ENCODE measurements at places on chromosomes 2 and 18.

GRCh38 chr2:182207049-182207746, 219.6 kb downstream of the PDE1A start:
- no peak for DNase-seq

GRCh38 chr2:112181571-112182290, 43.5 kb downstream of the FBLN7 start:
- DNase-seq: no peak

DNA sequence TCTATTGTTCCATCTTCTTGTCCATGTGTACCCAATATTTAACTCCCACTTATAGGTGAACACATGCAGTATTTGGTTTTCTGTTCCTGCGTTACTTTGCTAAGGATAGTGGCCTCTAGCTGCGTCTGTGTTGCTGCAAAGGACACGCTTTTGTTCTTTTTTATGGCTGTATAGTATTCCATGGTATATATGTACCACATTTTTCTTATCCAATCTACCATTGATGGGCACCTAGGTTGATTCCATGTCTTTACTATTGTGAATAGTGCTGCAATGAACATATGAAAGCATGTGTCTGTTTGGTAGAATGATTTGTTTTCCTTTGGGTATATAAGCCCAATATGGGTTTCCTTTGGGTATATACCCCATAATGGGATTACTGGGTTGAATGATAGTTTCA, 77.3 kb upstream of the MMADHC start:
- DNase-seq: no peak

GRCh38 chr2:229715895-229716507, 1.6 kb upstream of the DNER start:
- no peak for DNase-seq

GRCh38 chr2:223046470-223047040, 5.4 kb upstream of the KCNE4 start:
- DNase-seq: no peak

DNA sequence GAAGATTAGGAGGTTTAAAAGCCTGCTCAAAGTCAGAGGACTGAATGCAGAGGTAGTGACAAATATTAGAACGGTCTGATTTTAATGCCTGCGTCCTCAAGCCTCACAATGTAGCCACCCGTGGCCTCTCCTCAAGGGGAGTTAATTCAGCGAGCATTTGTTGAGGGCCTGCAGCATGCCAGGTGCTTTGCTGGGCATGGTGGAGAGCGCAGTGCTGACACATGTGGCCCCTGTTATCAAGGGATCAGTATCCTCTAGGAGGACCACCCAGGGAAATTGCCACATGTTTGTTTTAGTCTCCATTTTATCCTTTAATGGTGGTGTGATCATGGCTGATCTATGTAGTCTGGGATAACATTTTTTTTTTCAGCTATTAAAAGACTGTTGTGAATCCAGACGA, 19.2 kb downstream of the PMAIP1 start:
- no peak for DNase-seq

GRCh38 chr18:398935-399630, 101.4 kb downstream of the COLEC12 start:
- DNase-seq: no peak

GRCh38 chr18:40357536-40357935, 1597.5 kb upstream of the PIK3C3 start:
- DNase-seq: no peak
